K562 (cell line): ENCODE measurements at places on chromosomes 3 and 15. TPM values are rescaled to one million over a fixed set of nuclear protein-coding genes. Genes with fewer than 3 reads are reported as not detected.

Gene TF
- total RNA-seq, result 9.2 and 11.1 TPM in 2 replicates

Gene DPPA2
- not detected in 2 replicates for total RNA-seq

Gene TMEM207
- total RNA-seq, result not detected in 2 replicates

Gene RGMA
- total RNA-seq, result 0.04 TPM in 1 of 2 replicates, not detected in the other

Gene CACNA1D
- 0.29 TPM in 1 of 2 replicates, not detected in the other for total RNA-seq

Gene AHSG
- total RNA-seq, result 0.69 and 1.2 TPM in 2 replicates

Gene SCN11A
- total RNA-seq, result not detected in 2 replicates

Gene RLBP1
- total RNA-seq, result not detected in 2 replicates

Gene GOLGA8S
- total RNA-seq, result not detected in 2 replicates

Gene LTF
- 0.07 and 0.13 TPM in 2 replicates for total RNA-seq

Gene ST8SIA2
- total RNA-seq, result not detected in 2 replicates

Gene CGNL1
- 0.07 and 0.18 TPM in 2 replicates for total RNA-seq

GRCh38 chr3:12046406-12046805 lies 42.2 kb downstream of the SYN2 start:
- no peaks in the 10 kb centered on the region for H3K36me3 ChIP-seq
- H3K27me3 ChIP-seq, result 0 out of 3 replicates have a peak, but pooled peaks cover under 1% of the 10 kb centered on the region
- no peak for DNase-seq
- H3K4me3 ChIP-seq, result no peak overlapping the region
- H3K27ac ChIP-seq, result no peak overlapping the region

DNA sequence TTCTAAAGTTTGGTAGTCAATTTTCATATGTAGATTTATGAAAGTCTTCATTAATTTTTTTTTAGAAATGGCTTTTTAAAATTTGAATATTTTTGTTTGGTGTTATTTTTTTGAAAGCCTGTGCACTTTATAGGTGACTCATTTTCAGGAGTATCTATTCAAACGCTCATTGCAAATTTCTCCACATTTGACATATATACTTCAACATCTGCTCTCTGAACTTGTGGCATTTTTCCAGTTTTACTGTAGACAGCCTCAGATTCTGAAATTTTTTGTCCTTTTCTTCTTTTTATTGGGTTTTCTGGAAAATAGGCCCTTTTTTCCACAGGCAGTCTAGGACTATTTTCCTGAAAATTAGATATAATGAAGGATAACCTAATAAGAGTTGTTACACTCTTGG lies 396.6 kb downstream of the RBMS3 start:
- H3K36me3 ChIP-seq, result no peaks in the 10 kb centered on the region
- H3K27me3 ChIP-seq, result no peaks in the 10 kb centered on the region
- no peaks in the 10 kb centered on the region for H3K4me1 ChIP-seq
- H3K27ac ChIP-seq, result no peak overlapping the region
- no peak for DNase-seq
- no peak overlapping the region for H3K4me3 ChIP-seq

- H3K4me3 ChIP-seq, result no peak overlapping the region
- peaks cover 1% of the 10 kb centered on the region; the same call in 2 of the 3 replicates for H3K4me1 ChIP-seq
- peak; percentile 43 for DNase-seq
- no peak overlapping the region for H3K27ac ChIP-seq
Observed at GRCh38 chr3:12724794-12725193, 34.3 kb downstream of the TMEM40 start.

DNA sequence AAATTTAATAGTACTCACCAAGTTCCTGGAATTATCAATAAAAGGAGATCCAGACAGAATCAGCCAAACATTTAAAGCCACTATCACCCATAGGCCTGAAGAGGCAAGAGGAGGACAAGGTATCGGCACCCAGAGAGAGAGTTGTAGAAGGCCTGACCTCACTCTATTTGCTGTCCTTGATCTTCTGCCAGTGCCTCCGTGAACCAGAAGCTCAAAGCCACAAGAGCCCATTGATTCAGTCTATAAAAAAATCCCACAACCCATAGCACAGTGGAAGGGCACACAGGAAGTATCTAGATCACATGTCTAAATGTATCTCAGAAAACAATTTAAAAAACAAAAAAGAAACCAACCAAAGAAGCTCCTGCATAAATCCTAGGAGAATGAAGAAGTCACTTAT lies 68.6 kb upstream of the FAM174B start:
- no peaks in the 10 kb centered on the region for H3K4me1 ChIP-seq
- H3K36me3 ChIP-seq, result no peaks in the 10 kb centered on the region
- no peak overlapping the region for H3K27ac ChIP-seq
- no peak overlapping the region for H3K4me3 ChIP-seq
- no peak for DNase-seq

- H3K27me3 ChIP-seq, result peaks cover 55% of the 10 kb centered on the region
- H3K36me3 ChIP-seq, result no peaks in the 10 kb centered on the region
- H3K4me3 ChIP-seq, result no peak overlapping the region
- no peak overlapping the region for H3K27ac ChIP-seq
Observed at GRCh38 chr3:10529809-10530208, 24.4 kb upstream of the ATP2B2 start.

DNA sequence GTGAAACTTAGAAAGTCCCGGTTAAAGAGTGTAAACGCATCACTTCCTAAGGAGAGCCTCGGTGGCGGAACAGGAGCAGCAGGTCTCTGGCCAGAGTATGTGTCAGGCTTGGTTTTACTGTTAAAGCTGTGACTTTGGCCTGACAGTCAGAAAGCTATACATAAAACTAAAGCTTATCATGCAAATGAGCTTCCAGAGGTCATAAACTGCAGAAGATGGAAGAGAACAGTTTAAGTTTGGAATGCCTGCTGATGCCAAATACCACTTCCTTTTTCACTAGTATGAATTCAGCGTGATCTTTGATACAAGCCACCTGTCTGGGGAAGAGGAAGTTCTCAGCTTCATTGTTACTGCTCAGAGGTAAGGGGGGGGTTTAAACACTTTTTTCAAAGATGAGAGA lies 125.1 kb upstream of the CTDSPL start:
- no peak for DNase-seq
- no peaks in the 10 kb centered on the region for H3K36me3 ChIP-seq
- no peak overlapping the region for H3K4me3 ChIP-seq
- H3K4me1 ChIP-seq, result no peaks in the 10 kb centered on the region
- no peak overlapping the region for H3K27ac ChIP-seq

DNA sequence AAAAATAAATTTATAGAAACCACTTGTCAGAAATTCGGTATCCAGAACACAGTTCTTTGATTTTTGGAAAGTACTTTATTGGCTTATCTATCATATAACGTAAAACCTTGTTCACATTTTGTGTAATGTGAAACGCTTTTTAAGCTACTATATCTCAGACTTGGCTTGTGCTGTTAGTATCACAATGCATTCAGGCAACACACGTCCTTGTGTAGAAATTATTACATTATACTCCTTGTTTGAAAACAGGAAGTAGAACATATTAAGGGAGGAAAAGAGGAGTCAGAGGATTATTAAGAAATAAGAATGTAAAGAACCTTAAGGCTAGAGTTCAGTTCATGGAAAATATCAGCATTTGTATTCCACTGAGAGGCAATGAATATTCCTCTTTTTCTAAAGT lies 1.6 kb downstream of the DNAJC13 start:
- DNase-seq, result no peak
- peaks cover 4% of the 10 kb centered on the region; the same call in 1 of the 3 replicates for H3K36me3 ChIP-seq
- H3K4me1 ChIP-seq, result peaks cover 5% of the 10 kb centered on the region; the same call in 1 of the 2 replicates
- no peak overlapping the region for H3K27ac ChIP-seq

- H3K4me1 ChIP-seq, result peaks cover 29% of the 10 kb centered on the region; the same call in 2 of the 3 replicates
- H3K27me3 ChIP-seq, result no peaks in the 10 kb centered on the region
- no peak overlapping the region for H3K4me3 ChIP-seq
- H3K27ac ChIP-seq, result no peak overlapping the region
- H3K36me3 ChIP-seq, result no peaks in the 10 kb centered on the region
Observed at GRCh38 chr15:78307976-78308375, 8.6 kb upstream of the SKIC8 start.

DNA sequence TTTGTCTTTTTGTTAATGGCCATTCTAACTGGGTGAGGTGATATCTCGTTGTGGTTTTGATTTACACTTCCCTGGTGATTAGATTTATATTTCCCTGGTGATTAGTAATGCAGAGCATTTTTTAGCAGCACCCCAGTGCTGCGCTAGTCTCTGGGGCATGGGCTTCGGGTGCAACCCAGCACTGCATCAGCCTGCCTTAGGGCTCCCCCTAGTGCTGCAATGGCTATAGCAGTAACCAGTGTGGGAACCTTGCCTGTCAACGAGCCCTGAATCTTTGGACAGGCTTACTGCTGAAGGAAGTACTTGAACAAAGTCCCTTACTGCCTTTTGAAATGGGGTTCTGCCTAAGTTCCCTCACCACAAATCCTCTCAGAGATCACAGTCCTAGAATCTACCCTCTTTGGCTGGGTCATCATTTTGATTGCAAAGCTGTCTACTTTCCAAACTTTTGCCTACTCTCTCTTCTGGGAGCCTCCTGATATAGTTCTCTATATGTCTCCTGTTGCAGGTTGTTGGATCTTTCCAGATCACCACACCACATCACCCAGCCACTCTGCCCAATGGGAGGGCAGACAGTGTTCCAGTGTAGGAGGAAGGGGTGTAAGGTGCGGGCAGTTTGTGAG lies 79.2 kb upstream of the CCNL1 start:
- no peaks in the 10 kb centered on the region for H3K27me3 ChIP-seq
- no peaks in the 10 kb centered on the region for H3K4me1 ChIP-seq

- DNase-seq, result no peak
- peaks cover 8% of the 10 kb centered on the region for H3K4me1 ChIP-seq
- H3K36me3 ChIP-seq, result no peaks in the 10 kb centered on the region
Observed at GRCh38 chr3:141482245-141482922, 4.4 kb upstream of the RASA2 start.

DNA sequence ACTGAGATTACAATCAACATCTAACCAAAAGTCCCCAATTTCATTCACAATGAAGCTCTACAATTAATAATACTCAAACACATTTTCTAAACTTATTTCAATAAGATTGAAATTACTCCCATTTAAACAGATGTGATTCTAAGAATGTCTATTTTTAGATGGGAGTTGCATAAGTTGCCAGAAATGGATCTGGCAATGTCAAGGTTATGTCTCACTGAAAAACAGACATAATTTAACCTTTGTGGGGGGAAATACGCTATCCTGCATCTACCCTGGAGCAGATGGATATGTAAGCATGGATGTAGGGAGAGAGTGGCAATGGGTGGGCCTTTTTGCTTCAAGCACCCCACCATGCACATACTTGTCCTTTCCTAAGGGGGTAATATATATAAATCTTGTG lies 6.7 kb upstream of the EIF1B start:
- H3K27ac ChIP-seq, result no peak overlapping the region
- H3K4me3 ChIP-seq, result no peak overlapping the region
- DNase-seq, result no peak
- no peaks in the 10 kb centered on the region for H3K27me3 ChIP-seq
- peaks cover 41% of the 10 kb centered on the region for H3K4me1 ChIP-seq

DNA sequence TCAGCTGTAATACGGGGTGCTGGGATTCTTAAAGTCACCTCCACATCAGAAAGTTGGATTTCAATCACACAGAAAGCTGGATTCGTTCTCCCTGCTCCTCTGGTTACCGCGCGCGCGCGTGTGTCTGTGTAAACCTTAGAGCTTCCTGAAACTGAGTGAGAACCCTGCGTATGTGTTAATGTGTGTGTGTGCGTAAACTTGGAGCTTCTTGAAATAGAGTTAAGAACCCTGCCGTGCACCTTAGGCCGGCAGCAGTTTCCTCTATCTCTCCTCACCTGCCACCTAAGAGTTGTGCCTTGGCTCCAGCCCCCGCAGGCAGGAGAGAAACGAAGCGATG lies 531 bp downstream of the LZTFL1 start:
- H3K36me3 ChIP-seq, result no peaks in the 10 kb centered on the region
- H3K27me3 ChIP-seq, result no peaks in the 10 kb centered on the region
- H3K27ac ChIP-seq, result peak overlapping the region; percentile 24; the same call in 1 of the 3 replicates
- no peaks in the 10 kb centered on the region; the same call in 2 of the 3 replicates for H3K4me1 ChIP-seq
- no peak for DNase-seq

GRCh38 chr3:116445990-116446389 lies 703 bp upstream of the LSAMP start:
- no peak overlapping the region for H3K4me3 ChIP-seq
- no peaks in the 10 kb centered on the region for H3K4me1 ChIP-seq
- no peaks in the 10 kb centered on the region for H3K27me3 ChIP-seq
